CD4-positive, alpha-beta T cell treated with Interleukin-21 for 1 hour (primary cell): ENCODE measurements at places on chromosomes 3 and 15.

- no peak for DNase-seq
Measured at GRCh38 chr15:53251996-53252395, 461.9 kb upstream of the ONECUT1 start.

DNA sequence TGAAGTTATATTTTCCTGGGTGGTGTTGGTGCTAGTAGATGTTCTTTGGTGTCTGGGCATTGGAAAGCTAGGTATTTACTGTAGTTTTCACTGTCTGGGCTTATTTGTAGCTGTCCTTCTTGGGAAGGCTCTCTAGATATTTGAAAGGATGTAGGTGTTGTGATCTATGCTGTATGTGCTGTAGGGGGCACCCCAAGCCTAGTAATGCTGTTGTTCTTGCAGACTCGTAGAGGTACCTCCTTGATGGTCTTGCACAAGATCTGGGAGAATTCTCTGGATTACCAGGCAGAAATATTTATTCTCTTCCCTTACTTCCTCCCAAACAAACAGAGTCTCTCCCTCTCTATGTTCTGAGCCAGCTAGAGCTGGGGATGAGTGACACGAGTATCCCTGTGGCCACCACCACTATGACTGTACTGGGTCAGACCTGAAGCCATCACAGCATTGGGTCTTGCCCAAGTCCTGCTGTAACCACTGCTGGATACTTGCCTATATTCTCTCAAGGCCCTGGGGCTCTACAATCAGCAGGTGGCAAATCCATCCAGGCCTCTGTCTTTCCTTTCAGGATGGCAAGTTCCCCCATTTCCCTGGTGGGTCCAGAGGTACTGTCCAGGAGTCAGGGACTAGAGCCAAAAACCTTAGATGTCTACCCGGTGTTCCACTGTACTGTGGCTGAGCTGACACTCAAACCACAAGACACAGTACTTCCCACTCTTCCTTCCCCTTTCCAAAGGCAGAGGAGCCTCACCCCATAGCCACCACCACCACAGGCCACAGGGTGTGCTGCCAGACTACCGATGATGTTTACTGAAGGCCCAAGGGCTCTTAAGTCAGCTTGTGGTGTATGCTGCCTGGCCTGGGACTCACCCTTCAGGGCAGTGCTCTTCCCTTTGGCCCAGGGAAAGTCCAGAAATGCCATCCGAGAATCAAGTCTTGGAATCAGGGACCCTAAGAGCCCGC is 195.2 kb upstream of the DPPA4 start:
- DNase-seq: peak; percentile 52

DNA sequence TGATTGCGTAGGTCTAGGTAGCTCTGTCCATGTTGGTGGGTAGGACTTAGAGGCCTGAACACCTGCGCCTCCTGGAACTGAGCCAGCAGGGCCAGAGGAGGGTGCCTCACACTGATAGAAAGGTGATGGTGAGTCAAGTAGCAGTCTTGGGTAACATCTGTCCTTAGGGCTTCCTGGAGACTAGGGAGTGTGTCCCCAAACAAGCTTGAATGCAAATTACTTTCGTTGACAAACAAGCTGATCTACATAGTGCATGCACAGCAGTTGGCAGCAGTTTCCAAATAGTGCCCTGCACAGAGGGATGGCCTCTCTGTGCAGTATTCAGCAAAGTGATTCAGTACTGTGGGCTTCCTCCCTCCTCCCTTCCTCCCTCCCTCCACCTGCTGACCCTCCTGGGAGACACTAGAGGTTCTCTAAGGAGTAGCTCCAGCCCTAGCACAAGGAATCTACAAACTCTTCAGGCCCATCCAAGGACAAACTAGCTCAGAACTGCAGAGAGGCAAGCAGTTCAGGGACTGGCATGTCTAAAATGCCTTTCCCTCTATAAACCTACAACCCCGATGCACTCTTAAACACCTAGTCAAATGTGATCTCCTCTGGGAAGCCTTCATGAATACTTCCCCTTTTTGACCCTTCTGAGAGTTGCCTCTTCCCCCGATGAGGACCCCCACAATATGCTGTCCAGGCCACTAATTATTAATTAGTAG is 61.0 kb downstream of the TLE3 start:
- DNase-seq: no peak

- no peak for DNase-seq
Measured at GRCh38 chr3:40008796-40009195, 199.4 kb downstream of the MYRIP start.

DNA sequence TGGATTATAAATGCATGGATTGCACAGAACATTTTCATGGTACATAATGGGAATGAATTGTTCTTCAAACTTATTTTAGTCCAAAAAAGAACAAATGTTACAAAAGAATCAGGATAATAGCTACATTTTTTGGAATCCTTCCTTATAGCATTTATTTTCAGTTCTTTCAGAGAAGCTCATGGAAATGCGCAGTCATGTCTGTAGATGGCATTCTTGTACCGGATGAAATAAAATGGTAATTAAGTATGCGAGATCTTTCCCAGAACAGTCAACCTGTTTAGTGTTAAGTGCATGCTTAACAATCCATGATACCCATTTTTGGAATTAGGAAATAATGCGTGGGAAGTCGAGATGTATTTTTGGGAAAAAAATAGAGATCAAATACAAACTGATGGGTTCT is 38.2 kb upstream of the GOLGA8B start:
- DNase-seq: no peak

DNA sequence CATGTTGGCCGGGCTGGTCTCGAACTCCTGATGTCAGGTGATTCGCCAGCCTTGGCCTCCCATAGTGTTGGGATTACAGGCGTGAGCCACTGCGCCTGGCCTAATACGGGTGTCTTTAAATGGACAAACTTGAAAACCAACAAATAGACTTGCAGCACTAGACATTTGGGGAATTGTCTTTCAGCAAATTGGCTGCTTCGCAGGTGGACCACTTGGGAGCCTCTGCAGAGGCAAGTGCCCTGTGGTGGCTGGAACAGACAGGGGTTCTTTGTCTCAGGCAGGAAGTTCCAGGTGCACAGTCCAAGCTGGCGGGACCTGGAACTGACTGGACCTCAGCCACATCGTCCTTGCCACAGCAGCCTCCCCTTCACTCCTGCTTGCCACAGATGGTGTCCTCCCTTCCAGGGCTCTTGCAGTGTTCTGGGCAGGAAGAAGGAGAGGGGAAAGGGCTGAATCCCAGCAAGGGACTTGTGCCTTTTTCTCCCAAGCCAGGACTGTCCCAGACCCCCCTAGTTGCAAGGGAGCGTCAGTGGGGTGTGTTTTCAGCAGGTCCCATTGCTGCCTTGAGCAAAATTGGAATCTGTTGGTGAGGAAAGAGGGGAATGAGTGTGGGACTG is 94.3 kb downstream of the TBC1D2B start:
- no peak for DNase-seq

DNA sequence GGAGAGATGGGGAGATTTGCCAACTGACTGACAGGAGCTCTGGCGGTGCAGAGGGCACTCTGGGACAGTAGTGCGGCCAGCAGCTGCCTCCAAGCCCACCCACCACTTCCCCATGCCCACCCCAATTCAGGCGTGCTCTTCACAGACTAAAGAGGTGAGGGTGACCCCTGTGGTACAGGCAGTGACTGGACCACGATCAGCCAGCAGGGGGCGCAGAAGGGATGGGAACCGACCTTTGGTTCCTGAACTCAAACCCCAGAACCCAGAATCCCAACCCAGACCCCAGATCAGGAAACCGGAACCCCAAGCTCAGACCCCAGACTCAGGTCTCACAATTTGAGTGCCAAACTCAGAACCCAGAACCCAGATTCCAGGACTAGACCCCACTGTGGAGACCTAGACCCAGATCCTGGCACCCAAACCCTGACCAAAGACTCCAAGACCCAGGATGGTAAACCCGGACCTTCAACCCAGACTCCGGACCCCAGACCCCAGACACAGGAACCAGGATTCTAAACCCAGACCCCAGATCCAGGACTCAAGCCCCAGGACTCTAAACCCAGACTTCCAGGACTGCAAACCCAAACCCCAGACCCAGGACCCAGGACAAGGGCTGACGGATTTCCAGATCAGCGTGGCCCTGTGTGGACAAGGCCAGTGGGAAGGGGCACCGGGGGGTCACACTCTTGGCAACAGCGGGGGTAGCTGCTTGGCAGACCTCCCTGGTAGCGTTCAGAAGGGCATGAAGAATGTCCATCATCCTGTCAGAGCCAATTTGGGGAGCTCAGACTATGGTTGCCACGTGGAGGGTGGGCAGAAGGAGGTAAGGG is 3.7 kb upstream of the MYL3 start:
- peak; percentile 73 for DNase-seq

- no peak for DNase-seq
Measured at GRCh38 chr3:149352556-149352955, 19.1 kb upstream of the TM4SF18 start.

DNA sequence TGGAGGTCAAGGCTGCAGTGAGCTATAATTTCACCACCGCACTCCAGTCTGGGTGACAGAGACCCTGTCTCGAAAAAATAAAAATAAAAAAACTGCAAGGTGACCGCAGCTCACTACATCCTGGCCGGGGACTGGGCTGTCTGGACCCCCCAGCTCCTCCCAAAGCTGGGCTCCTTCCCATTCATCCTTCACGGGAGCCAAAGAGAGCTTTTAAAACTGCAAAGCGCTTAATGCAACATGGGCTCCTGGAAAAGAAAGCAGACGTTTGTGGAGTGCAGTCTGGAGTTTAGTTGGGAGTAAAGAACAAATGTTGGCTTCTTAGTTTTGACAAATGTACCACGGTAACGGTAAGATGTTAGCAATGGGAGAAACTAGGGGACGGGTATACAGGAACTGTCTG is 12.1 kb downstream of the PLXND1 start:
- no peak for DNase-seq

DNA sequence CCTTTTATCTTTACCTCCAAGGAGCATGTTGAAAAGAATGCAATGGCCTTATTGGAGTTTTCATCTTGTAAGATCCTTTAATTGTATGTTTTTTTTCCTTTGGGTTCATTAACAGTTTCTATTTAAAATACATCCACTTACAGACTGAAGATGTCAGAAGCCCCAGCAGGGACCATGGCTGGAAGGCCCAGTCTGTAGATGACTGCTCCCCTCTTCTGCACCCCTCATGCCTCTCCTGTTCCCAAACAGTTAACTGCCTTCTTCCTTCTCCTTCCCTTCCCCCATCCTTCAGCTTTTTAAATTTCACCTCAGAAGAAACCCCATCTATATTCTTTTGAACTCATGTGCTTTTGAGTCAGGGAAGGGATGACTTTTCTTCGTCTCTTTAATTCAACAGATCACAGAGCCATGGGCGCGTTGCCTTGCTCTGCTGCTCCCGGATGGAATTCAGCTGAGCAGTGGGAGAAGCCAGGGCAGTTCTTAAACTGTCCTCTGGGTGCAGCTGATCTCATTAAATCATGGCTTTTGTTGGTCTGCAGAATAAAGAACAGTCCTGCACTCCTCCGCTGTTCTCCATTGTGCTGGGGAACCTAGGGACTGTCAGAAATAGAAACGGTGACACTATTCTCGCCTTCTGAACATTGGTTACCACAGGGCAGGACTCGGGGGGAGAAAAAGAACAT is 71.5 kb upstream of the EIF1B start:
- DNase-seq: no peak

- no peak for DNase-seq
Measured at GRCh38 chr15:60744826-60745460, 266.0 kb upstream of the ICE2 start.

GRCh38 chr3:138426211-138426610 is 8.2 kb upstream of the ESYT3 start:
- DNase-seq: no peak

DNA sequence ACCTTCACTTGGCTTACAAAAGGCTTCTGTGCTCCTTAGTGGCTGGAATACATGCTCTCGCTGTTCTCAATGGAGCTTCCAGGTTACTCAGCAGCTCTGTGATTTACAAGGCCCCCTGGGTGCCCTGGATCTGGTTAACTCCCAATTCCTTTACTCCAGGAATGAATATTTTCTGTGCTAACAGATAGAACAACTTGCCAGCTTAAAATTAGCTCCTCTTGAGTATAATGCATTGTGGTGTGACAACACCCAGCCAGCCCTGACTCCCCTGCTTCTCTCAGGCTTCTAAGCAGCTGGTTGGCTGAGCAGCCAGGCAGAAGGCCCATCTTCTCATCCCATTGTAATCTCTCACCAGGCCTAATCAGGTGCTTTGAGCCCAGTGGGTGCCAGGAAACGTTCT is 246.4 kb downstream of the ALCAM start:
- no peak for DNase-seq

DNA sequence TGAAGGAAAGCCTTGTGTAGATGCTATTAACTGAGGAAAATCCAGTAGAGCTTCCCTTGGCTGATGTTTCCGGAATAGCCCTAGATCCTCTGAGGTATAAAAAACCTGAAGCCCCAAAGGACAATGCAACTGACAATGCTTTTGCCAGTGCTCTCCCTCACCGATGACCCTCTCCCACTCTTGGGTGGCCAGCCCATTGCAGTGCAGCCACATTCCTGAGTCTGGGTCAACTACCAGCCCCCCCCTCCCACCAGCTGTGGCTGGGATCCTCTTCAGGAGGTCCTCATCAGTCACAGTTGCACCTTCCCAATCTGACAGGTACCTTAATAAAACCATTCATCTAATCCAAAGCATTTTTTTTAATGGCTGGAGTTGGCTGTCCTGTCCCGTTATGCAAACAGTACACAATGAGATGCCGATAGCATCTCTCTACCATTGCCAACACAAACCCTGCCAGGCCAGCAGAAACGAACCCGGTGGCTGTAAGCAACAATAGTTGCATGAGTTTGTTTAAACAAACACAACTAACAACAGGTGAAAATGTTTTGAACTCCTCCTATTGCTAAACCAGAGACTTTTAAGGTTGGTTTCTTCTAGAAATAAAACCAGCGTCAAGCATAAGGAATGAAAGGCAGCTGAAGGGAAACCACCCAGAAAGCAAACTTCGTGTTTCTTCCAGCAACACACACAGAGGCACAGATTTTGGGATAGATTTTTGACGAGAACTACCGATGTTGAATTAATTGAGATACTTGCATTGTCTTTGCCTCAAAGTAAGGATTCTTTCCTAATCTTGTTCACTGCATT is 128.3 kb upstream of the ARHGEF3 start:
- DNase-seq: no peak

DNA sequence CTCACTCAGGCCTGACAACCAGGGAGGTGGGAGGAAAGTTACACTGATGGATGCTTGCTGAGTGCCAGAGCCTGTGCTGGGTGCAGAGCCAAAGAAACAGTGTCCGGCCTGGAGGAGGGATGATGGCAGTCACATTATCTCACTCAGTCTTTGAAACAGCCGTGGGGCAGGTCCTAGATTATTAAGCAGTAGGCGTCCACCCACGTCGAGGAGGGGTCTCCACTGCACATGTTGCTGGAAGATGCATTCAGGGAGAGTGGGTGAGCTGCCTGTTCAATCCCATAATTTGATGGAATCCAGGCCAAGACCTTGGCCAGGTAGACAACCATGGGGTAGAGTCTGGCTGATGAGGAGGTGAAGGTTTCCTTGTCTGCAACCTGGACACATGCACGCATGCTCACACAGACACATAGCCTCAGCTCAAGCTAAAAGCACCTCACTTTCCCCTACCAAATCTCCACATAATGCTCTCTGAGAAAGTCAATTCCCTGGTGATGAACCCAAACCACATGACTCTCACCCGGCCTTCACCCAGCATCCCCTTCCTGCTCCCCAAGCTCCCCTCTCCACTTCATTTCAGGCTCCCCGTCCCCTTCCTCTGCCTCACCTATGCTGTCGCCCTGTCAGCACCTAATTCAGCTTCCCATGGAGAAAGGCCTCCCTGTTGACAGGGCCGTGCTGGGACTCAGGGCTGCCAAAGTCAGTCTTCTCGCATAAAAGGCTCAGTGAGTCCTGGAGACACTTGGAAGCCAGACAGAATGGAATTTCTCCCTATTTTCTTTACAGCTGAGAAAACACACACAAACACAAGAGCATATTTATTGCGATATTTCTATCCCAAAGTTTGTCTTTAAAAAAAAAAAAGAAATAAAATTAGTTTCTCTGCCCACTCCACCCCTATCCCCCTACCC is 29.8 kb downstream of the ACAN start:
- no peak for DNase-seq
